ENCODE measurements at places on chromosomes 5 and 9. TPM values are rescaled to one million over a fixed set of nuclear protein-coding genes. Genes with fewer than 3 reads are reported as not detected.

SPATA6L gene
- 0.83 TPM for total RNA-seq

KIF20A gene
- total RNA-seq, result 50.7 TPM

GOLPH3 gene
- total RNA-seq, result 81.6 TPM

RELL2 gene
- 18.8 TPM for total RNA-seq

GRCh38 chr9:93045521-93045920, 13.0 kb upstream of the SUSD3 start:
- no peak overlapping the region for H3K4me3 ChIP-seq
- H3K27me3 ChIP-seq, result no peaks in the 10 kb centered on the region
- no peak for DNase-seq
- peaks cover 3% of the 10 kb centered on the region for H3K36me3 ChIP-seq
- no peak overlapping the region for H3K27ac ChIP-seq

DNA sequence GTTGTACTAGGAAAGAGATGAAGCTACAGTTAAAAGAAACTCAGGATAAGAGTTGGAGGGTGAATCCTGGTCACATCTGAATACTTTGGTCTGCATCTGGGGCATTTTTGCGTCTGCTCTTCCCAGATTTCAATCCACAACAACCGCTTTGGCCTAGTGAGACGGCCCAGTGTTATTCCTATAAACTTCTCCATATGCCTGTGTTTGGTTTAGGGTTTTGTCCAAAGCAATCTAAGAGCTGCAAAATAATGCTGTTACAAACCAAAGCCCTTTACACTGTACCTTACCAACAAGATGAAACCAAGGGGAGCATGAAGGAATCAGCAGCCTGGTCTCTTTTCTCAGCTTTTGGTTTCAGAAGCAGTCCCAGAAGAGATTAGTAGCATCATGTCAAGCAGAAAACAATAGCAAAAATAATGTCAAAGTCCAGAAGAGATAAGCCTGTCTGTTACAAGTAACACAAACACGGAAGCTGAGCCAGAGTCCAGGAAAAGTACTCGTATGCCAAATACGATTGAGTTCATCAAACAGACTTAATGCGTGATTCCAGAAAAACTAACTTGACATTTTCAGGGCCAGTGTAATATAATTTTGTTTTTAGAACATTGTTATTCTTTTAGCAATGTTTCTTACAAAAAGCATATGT, 379.9 kb upstream of the ACO1 start:
- no peaks in the 10 kb centered on the region for H3K4me1 ChIP-seq
- no peak overlapping the region for H3K4me3 ChIP-seq
- H3K27ac ChIP-seq, result no peak overlapping the region
- no peaks in the 10 kb centered on the region for H3K36me3 ChIP-seq
- no peak for DNase-seq

- H3K4me3 ChIP-seq, result no peak overlapping the region
- H3K4me1 ChIP-seq, result no peaks in the 10 kb centered on the region
- no peak overlapping the region for H3K27ac ChIP-seq
- no peaks in the 10 kb centered on the region for H3K36me3 ChIP-seq
- H3K27me3 ChIP-seq, result peaks cover 12% of the 10 kb centered on the region
Observed at GRCh38 chr5:171528865-171529614, 109.6 kb downstream of the FGF18 start.

GRCh38 chr5:17364987-17365810, 132.8 kb upstream of the TAF11L2 start:
- DNase-seq, result no peak
- H3K4me1 ChIP-seq, result no peaks in the 10 kb centered on the region
- H3K27ac ChIP-seq, result no peak overlapping the region
- H3K27me3 ChIP-seq, result no peaks in the 10 kb centered on the region
- H3K36me3 ChIP-seq, result no peaks in the 10 kb centered on the region

- no peaks in the 10 kb centered on the region for H3K27me3 ChIP-seq
- H3K27ac ChIP-seq, result no peak overlapping the region
Observed at GRCh38 chr5:76223696-76224095, 140.5 kb downstream of the SV2C start.

GRCh38 chr5:131462454-131462853, 172.6 kb downstream of the RAPGEF6 start:
- no peaks in the 10 kb centered on the region for H3K27me3 ChIP-seq
- no peak for DNase-seq
- H3K27ac ChIP-seq, result no peak overlapping the region
- no peak overlapping the region for H3K4me3 ChIP-seq

DNA sequence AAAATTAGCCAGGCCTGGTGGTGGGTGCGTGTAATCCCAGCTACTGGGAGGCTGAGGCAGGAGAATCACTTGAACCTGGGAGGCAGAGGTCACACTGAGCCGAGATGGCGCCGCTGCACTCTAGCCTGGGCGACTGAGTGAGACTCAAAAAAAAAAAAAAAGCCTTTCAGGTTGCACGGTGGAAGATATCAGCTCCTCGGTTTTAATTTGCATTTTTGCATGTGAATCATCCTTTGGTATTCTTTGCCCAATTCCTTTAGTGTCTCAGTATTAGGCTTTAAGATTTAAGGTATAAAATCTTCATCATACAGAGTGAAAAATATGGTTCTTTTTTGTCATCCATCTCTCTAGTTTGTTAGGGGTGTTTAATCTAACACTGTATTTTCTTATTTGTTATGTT, 173.6 kb upstream of the S1PR3 start:
- no peak for DNase-seq
- no peaks in the 10 kb centered on the region for H3K27me3 ChIP-seq
- H3K4me3 ChIP-seq, result no peak overlapping the region
- H3K27ac ChIP-seq, result no peak overlapping the region
- H3K36me3 ChIP-seq, result no peaks in the 10 kb centered on the region

DNA sequence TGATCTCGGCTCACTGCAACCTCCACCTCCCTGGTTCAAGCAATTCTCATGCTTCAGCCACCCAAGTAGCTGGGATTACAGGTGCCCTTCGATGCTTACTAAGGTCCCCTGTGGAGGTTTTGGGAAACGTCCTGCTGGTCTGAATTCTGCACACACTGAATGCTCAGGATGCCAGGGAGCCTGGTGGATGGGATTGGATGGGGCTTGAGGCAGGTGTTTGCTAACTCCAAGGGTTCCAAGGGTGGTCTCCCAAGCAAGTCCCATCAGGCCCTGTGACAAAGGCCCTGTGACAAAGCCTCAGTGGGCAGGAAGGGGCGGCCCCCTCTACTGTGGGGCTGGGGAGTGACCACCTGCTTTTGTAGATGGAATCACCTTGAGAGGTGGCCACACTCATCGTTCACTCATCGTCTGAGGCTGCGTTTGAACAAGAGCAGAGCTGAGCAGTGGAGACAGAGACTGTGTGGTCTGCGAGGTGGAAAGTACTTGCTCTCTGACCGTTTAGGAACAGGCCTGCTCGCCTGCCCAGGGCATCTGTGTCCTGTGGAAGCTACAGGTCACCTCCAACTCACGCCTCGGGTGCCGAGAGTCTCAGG, 40.2 kb downstream of the MRPL36 start:
- no peaks in the 10 kb centered on the region for H3K36me3 ChIP-seq
- no peak overlapping the region for H3K4me3 ChIP-seq
- no peaks in the 10 kb centered on the region for H3K4me1 ChIP-seq

DNA sequence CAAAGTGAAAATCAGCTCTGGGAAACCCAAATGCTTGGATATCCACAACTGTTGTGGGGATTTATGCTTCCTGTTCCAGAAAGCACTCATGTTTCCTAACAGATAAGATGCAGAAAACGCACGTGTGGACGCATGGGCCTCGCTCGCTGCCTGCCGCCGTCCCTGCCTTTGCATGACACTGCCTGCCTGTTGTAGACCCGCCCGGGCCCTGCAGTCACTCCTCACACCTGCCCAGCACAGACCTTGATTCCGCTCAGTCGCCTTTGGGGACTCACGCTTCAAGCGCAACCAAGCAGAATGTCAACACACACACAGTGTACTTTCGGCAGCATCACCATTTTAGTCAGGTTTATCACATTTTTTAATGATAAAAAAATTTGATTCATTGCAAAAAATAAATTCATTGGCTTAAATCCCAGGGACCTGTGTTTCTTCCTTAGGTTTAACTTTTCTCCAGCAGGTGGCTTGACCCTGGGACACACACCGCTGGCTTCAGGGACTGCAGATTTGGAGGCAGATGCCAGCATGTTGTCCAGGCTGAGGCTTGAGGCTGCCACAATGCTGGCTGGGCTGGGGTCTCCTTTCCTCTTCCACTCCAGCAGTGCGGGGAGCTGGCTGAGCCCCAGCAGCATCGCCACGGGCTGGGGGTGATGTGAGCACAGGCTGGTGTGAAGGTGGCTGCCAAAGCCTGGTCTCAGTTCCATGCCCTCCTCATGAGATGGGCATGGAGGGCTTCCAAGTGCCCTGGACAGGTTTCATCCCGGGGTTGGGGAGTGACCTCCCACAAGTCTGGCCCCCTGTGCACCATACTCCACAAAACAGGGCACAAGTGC, 416.9 kb upstream of the IRX4 start:
- H3K36me3 ChIP-seq, result no peaks in the 10 kb centered on the region
- H3K27ac ChIP-seq, result no peak overlapping the region
- H3K27me3 ChIP-seq, result no peaks in the 10 kb centered on the region
- H3K4me1 ChIP-seq, result no peaks in the 10 kb centered on the region
- no peak overlapping the region for H3K4me3 ChIP-seq
- DNase-seq, result no peak

Data from activated CD4-positive, alpha-beta memory T cell treated with anti-CD3 and anti-CD28 coated beads, Interleukin-2, amount 10 ng/mL, durations not matched to agents 7 days and 5 days (primary cell).